ENCODE measurements at places on chromosomes 5 and 9. TPM values are rescaled to one million over a fixed set of nuclear protein-coding genes. Genes with fewer than 3 reads are reported as not detected.

Gene PCDHB2
- total RNA-seq = 28.8 TPM

Gene FOXD4L4
- not detected for total RNA-seq

Gene PCDHGB4
- total RNA-seq = 9.1 TPM

DNA sequence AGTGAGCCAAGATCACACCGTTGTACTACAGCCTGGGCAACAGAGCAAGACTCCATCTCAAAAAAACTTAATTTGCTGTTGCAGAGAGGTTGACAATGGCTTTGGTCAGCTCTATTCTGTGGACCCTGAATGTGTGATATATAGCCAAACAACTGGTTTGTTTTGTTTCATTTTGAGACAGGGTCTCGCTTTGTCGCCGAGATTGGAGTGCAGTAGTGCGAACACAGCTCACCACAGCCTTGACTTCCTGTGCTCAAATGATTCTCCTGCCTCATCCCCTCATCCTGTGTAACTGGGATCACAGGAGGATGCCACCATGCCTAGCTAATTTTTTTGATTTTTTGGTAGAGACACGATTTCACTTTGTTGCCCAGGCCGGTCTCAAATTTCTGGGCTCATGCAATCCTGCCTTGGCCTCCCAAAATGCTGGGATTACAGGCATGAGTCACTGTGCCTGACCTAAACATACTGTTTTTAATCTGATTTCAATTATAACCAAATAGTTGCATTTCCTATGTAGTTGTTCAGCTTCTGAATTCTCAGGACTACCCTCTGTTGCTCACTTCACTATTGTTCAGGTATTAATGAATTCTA, 9.8 kb downstream of the RNF183 start:
- no peak for DNase-seq

- DNase-seq = no peak
Measured at GRCh38 chr9:134204041-134204440, 39.7 kb upstream of the RNU6ATAC start.

GRCh38 chr5:176723440-176723839, 76.2 kb downstream of the TSPAN17 start:
- no peak for DNase-seq

GRCh38 chr9:98778251-98778650, 18.1 kb downstream of the ANKS6 start:
- no peak for DNase-seq

DNA sequence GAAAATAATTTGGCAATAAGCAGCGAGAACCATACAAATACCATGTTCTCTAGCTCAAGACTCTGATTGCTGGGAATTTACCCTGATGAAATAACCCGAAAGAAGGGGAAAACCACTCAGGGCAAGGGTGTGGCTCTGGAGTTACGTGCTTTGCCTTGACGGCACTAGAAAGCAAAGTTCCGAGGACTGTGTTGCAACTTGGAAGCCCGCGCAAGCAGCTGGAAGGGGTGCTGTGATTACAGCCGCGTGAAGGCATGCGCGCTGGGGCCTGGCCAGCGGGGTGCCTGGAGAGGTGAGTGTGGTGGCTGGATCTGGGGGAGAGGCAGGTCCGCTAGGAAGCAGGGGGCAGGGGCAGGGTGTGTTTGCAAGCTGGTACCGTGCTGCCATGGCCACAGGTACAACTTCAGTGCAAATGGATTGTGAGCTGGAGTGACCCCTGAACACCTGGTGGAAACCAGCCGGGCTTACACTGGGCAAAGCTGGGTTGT, 52.6 kb upstream of the CNOT6 start:
- DNase-seq = no peak

DNA sequence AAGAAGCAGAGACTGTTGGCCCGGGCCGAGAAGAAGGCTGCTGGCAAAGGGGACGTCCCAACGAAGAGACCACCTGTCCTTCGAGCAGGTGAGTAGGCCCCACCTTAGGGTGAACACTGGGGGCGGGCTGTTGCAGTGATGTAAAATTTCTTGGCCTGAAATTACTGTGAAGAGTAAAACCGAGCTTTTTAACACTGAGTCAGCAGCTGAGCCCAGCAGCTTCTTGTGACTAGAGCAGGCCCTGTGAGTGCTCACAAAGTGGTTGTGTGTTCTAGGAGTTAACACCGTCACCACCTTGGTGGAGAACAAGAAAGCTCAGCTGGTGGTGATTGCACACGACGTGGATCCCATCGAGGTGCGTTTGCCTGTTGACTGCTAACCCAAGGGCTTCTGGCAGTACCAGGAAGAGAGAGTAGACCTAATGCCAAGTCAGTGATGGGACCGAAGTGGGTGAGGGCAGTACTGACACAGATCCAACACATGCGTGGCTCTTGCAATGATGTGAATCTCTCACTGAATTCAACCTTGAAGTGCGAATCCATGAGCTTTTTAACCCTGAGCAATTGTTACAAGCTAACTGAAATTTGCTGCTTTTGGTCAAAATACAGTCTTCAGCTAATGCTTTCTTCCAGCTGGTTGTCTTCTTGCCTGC, 2.1 kb downstream of the RPL7A start:
- DNase-seq = no peak

DNA sequence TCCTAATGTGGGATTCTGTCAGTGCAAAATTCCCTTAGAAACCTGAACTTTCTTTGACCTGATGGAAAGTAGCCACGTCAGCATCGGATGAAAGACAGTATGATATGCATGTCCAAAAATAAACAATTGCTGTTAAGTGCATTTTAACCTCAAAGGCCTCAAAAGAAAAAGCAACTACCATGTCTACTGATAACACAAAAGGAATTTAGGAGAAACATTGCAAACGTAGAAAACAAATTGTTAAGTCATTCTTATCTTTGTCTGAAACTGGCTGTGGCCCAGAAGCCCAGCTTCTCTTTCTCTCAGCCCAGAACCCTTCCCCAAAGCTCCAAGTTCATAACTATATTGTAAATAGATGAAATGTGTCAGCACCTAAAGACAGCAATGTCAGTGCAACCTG, 11.1 kb upstream of the LHFPL2 start:
- DNase-seq = no peak

GRCh38 chr9:136370037-136370436, 3.4 kb downstream of the CARD9 start:
- DNase-seq = no peak

- DNase-seq = no peak
Measured at GRCh38 chr5:77778881-77779438, 2.8 kb upstream of the TBCA start.

GRCh38 chr5:171102877-171103610, 206.0 kb upstream of the TLX3 start:
- peak; percentile 15 for DNase-seq
